Fibroblast of villous mesenchyme (primary cell): ENCODE measurements at places on chromosomes 3 and 15. TPM values are rescaled to one million over a fixed set of nuclear protein-coding genes. Genes with fewer than 3 reads are reported as not detected.
A peak's percentile ranks its signal among the peaks of the same experiment; 100 is the strongest.

DNA sequence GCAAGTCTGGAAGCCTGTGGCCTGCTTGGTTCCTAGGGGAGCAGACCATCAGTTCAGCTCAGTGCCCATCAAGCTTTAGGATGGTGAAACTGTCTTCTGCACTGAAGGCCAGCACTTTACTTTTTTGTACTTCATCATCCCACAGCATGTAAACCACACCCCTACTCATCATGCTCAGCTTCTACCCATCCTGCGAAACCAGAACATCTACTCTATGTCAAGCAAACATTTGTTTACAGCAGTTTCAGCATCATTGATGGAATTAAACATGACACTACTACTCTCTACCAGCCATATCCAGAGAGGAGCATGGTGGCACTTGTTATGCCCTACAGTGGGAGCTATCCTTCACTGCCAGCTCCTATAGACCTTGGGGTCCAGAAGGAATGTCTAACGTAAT lies 306.6 kb downstream of the SOX2 start:
- no peak for DNase-seq

- DNase-seq: no peak
Measured at GRCh38 chr3:182606905-182607504, 186.3 kb upstream of the ATP11B start.

DNA sequence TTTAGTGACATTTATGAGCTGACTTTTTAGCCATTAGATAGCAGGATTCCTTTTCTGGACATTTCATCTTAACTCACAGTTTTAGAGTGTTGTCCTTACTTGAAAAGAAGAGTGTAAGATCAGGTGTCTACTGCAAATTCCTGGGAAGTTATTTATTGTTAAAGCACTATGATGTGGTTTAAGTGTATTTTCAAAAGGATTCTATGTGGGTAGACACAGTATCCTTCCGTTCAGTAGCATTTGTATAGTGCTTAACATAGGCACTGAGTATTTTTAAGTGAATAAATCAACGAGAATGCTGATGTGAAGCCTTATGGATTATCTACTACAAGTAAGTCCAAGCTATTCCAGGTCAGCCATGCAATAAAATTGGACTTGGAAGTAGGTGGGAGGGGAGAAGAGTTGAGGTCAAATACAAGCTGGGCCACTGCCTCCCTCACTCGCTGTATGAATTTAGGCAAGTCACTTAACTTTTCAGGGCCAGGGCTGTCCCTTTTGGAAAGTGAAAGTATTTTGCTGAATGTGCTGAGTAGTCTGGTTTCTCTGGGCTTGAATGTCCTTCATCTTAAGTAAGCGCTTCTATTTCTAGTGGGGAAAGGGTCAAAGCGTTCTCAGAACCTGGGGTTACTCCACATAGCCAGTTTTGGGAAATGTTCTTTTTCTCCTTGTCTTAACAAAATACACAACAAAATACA lies 48.6 kb downstream of the GAP43 start:
- peak; percentile 47 for DNase-seq

- DNase-seq: no peak
Measured at GRCh38 chr3:178586076-178586475, 49.8 kb downstream of the KCNMB2 start.

DNA sequence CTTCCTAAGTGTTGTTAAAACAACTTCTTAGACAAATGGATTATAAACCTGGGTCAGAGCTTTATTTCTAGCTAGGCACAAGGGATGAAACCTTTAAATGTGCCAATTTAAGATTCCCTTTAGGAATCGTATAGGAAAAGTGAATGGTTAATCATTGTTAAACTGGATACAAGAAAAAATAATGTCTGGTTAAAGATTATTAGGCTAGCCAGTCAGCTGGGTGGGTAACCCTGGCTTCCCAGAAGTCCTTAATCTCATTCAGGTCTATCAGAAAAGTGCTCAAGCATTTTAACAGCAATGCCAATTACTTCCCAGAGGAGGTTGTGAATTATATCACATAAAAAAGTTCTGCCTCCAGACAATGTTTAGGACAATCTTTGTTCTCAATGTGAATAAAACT lies 37.6 kb downstream of the NANOGP8 start:
- no peak for DNase-seq

The SEMA4B gene
- 16.4 and 21.6 TPM in 2 replicates for total RNA-seq

DNA sequence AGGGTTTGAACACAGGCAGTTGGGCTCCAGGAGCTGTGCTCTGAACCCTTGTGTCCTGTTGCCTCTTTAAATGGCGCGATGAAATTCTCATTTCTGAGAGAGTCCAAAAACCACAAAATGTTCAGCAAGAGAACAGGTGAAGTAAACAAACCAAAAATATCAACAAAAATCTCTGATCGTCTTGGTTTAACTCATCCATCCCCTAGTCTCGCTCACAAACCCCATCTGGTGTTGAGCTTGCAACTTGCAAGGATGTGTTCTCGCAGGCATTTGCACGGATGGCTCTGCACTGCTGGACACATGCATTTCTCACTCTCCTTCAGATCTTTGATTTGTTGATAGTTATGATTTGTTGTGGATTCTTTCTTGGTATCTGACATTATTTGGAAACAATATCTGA lies 31.1 kb downstream of the FAH start:
- peak; percentile 27 for DNase-seq

The COMMD4 gene
- total RNA-seq: 61.7 and 74.7 TPM in 2 replicates

The CFAP44 gene
- 1.9 and 2.6 TPM in 2 replicates for total RNA-seq

DNA sequence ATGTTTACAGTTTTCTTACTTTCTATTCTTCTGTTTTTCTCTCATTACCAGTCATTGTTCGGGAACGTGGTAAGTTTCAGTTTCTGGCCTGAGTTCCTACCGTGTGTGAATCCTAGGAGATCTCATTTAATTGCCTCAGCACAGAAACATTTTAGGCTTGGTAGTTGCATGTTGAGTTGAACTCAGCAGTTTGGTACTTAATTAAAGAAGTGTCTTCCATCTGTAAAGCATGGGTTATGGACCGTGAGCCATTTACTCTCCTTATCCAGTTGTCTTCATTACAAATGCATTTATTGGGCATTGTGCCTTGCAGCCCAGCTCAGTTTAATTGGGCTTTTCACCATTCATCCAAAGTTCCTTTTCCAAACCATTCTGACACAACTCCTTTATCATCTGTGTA lies 142.1 kb upstream of the CHRM5 start:
- no peak for DNase-seq

GRCh38 chr3:105691053-105691452 lies 177.8 kb downstream of the CBLB start:
- DNase-seq: no peak

DNA sequence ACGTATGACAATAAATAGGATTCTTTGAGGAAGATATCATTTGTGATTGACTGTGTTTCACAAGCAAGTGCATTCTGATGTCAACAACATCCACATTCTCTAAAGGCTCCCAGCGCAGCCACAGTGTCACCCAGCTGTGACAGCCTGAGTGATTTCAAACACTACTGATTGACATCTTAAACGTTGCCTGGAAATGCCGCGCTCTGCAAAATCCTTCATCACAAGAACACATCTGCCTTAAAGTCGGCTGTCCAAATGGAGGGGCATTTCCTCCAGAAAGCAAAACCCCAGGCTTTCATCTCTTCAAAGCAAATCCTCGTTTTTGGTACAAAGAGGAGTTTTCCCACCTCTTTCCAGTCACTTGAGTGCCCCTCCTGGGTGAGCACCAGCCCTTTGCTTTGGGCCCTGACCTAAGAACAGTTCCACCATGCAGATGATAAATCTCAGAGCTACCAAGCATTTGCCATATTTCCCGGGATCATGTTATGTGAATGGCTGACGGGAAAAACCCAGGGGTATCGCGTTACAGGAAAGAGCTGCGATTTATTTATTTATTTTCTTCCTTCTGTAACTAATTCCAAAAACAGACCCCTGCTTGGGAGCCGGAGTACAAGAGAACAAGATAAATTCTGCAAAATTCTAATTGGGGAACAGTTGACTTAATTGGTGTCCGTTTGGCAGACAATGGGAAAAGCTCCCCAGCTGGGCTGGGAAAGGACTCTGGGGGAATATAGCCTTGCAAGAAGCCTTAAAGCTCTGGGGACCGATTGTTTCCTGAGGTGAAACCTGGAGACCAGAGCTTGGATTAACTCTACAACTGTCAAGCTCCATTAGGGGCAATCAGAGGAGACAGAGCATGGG lies 703.8 kb upstream of the NR2F2 start:
- DNase-seq: no peak

DNA sequence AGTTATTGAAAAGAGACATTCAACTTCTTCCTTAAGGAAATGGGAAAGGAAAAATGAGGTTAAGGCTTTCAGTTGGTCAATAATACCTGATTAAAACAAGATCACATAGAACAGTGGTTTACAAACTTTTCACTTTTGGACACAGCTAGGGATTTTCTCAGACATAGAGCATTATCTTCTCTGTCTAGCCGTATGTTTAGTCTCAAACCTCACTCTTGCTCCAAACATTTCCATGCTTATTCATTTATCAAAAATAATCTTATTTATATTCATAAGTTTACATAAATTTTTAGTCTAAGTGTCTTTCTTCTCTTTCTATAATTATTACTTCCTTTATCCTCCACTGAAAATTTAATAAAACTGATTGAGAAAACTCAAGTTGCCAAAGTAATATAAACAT lies 114.2 kb upstream of the AZI2 start:
- no peak for DNase-seq

DNA sequence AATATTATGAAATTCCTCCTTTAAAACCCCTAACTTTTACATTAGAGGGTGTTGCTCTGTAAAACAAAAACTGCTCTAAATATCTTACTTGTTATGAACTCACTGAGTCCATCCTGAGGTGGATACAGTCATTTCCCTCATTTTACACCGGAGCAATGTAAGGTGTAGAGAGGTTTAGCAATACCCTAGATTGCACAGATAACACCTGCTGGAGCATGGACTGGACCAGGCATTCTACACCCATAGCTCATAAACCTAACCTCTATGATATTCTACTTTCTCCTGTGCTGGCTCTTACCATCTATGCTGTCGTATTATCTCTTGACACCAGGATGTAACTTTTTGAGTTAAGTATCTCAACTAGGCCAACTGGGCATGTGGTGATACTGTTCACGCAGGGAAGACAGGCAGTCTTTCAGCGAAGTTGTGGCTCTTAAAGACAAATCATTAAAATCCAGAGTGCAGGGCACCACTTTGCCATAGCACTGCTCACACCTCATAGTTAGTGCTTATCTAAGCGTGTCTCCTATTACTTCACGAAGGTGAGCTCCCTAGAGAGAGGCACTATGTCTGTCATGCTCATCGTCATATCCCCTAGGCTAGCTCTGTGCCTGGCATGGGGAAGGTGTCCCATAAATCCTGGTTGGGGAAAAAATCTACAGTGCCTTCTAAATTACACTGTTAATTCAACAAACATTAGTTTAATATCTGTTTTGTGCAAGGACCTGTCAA lies 100.1 kb upstream of the SLC2A2 start:
- DNase-seq: no peak

The PROK2 gene
- total RNA-seq: not detected in 2 replicates

The CLEC3B gene
- 0.43 and 0.64 TPM in 2 replicates for total RNA-seq

The CBLB gene
- total RNA-seq: 39.0 and 40.6 TPM in 2 replicates

DNA sequence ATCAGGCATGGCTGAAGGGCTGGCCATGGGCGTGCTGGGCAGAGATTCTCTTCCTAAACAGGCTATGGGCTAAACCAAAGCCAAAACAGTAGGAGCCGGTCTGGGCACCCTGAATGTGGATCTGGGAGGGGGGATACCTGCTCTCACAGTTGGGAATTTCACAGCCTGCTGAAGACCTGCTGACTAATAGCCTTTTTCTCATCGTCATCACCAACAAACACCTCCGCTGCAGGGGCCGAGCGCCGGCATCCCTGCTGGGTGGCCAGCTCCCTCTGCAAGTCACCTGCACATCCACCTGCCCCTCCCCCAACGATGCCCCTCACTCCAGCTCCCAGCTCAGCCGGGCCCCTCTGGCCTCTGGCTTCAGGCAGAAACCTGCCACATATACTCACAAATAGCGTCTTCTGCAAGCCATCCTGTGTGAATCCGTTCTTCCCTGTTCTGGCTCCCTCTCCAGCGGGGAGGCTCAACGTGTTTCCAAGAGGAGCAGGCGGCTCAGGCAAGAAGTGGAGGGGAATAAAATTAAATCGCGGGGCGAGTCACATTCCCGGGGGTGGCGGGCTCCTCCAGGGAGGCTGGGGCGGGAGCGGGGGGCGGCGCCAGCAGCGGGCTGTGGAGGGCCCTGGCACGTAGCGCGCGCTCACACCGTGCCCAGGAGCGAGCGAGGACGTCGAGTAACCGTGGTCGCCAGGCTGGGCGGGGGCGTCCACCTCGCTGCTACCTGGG lies 466 bp downstream of the IQSEC1 start:
- DNase-seq: no peak

GRCh38 chr3:77188210-77188609 lies 148.3 kb downstream of the ROBO2 start:
- no peak for DNase-seq

DNA sequence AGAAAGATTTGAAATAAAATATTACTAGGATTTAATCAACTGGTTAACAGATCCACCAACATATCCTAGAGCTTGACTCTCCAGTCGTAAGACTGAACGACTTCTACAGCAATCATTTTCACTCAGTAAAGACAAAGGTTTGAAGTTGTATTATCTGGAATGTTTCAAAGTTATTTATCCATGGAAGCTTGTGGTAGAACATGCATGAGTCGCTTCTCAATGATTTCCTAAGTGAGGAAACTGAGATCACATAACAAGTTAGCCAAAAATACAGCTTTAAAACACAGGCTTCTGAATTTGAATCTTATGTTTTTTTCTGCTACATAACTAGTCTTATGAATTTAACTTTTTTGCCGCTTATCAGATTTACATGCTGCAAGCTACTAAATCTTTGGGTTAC lies 241.8 kb downstream of the FOXP1 start:
- peak; percentile 71 for DNase-seq

The GLCE gene
- 17.7 and 21.6 TPM in 2 replicates for total RNA-seq

GRCh38 chr3:154170300-154170699 lies 49.1 kb downstream of the ARHGEF26 start:
- no peak for DNase-seq

The ITIH4 gene
- 0.32 and 1.3 TPM in 2 replicates for total RNA-seq

The GOLGA8T gene
- under 0.01 TPM in 1 of 2 replicates, not detected in the other for total RNA-seq

GRCh38 chr3:73401616-73402279 lies 223.0 kb downstream of the PDZRN3 start:
- DNase-seq: peak; percentile 70

DNA sequence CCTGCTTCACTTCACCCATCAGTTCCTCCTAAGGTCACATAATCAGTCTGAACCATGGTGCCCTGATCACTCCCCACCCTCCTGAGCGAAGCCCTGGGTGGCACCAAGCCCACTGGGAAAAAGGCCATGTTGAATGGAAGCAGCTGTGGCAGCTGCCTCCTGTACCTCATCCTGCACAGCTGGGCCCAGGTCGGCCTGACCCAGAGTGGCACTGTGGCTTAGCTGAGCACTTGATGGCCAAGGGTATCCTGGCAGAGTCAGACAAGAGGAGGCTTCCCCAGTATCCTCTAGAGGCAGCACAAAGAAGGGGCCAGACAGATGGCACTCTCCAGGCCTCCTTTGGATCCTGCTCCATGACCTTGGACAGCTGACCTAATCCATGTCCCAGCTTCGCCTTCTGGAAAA lies 68.4 kb downstream of the TLE3 start:
- no peak for DNase-seq

The NCBP2 gene
- 41.2 and 57.9 TPM in 2 replicates for total RNA-seq

The ADCY5 gene
- 0.32 and 0.43 TPM in 2 replicates for total RNA-seq

The IQCF2 gene
- total RNA-seq: not detected in 2 replicates
